Left lobe of liver (tissue), 2 donors: ENCODE measurements at places on chromosomes 6 and 20. TPM values are rescaled to one million over a fixed set of nuclear protein-coding genes. Genes with fewer than 3 reads are reported as not detected.

GRCh38 chr6:28767691-28768090 lies 156.1 kb downstream of the TRIM27 start:
- no peak for DNase-seq

GRCh38 chr6:151498327-151498726 lies 4.5 kb downstream of the CCDC170 start:
- DNase-seq, result no peak

GRCh38 chr6:124073820-124074587 lies 270.3 kb downstream of the NKAIN2 start:
- DNase-seq, result no peak

- DNase-seq, result no peak
Measured at GRCh38 chr20:16007164-16007563, 566.1 kb downstream of the KIF16B start.

- no peak for DNase-seq
Measured at GRCh38 chr20:63409834-63410435, 48.8 kb upstream of the CHRNA4 start.

DNA sequence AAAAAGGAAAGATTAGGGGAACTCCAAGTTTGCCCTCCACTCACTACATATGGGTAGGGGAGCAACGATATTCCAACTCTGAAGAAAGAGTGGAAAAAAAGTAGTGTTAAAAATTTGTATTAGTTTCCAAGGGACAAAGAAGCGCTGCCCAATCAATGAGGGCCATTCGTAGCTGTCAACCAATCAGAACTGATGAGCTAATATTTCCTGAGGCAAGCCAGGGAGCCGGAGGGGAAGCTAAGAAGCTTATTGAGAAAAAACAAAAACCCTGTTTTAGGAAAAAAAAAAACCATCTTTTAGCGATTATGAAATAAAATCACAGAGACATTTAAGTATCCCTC lies 59.5 kb downstream of the TRIM38 start:
- DNase-seq, result no peak

GRCh38 chr6:130620338-130620781 lies 206.8 kb upstream of the SMLR1 start:
- DNase-seq, result no peak

- no peak for DNase-seq
Measured at GRCh38 chr20:63072991-63073737, 66.4 kb upstream of the BHLHE23 start.

Gene IMPG1
- not detected for total RNA-seq

Gene FNDC1
- total RNA-seq, result 0.10 TPM

Gene MYMX
- total RNA-seq, result not detected

Gene SLC32A1
- total RNA-seq, result not detected
